ENCODE measurements at places on chromosomes 3 and 15.
A peak's percentile ranks its signal among the peaks of the same experiment; 100 is the strongest.

- DNase-seq, result no peak
Observed at GRCh38 chr15:51155891-51156290, 61.2 kb upstream of the TNFAIP8L3 start.

GRCh38 chr3:114700637-114701234, 406.9 kb downstream of the TIGIT start:
- DNase-seq, result no peak

GRCh38 chr3:8324747-8325146, 176.9 kb upstream of the LMCD1 start:
- DNase-seq, result no peak

- DNase-seq, result no peak
Observed at GRCh38 chr15:24856397-24857390, 98.1 kb upstream of the SNRPN start.

DNA sequence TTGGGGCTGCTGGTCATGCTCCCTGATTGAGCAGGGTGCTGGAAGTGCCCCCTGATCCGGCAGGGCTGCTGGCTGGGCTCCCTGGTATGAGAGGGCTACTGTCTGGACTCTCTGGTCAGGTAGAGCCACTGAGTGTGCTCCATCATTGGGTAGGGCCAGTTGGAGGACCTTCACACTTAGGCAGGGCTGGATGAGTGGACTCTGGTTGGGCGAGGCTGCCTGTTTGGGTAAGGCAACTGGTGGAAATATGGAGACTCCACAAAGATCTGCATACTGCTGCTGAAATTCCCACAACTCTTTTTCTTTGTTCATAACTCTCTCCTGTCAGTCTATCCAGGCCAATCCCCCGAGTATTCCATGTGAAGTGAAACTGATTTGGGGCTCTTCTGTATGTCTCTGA, 80.8 kb downstream of the CD200 start:
- DNase-seq, result no peak

DNA sequence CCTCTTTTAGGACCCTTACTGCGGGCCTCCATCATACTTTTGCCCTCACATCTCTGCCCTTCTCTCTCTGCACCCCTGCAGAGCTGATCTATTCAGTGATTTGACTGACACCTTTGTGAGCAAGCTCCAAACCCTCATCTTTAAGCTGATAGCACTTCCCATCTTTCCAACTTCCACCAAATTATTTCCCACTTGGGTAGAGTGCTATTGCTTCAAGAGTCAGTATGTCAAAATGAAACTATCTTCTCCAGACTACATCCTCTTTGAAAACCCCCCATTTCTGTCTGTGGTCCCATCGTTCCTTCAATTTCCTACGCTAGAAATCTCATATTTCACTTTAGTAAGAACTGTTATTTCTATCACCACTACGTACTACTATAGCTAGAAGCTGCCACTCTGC, 19.7 kb downstream of the ZWILCH start:
- no peak for DNase-seq

DNA sequence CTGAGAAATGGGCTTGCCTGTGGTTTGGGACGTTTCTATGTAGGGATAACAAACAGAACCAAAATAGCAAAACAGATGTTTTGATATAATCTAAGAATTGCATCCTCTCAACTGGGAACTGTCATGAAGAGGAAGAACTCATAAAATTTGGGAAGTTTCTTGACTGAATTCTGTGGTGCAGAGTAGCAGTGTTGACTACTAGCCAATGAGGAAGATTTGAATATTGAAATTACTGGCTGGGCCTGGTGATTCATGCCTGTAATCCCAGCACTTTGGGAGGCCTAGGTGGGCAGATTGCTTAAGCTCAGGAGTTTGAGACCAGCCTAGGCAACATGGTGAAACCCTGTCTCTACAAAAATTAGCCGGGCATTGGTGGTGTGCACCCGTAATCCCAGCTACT, 42.2 kb downstream of the ZNF609 start:
- DNase-seq, result no peak

DNA sequence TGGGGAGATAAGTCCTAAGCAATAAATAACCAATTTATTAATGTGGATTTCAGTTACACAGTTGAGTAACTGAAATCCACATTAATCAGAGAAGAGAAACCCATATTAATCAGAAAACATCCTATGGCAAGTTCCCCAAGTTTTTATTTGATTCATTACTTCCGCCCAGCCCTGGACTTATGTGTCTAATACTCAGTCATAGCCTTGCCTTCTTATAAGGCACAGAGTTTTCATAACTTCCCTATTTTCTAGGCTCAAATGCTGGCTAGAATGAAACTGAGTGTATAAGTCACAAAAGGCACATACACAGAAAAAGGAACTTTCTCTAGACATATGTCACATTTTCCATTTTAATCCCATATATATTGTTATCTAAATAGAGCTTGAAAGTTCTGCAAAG, 28.8 kb downstream of the CD47 start:
- no peak for DNase-seq

- no peak for DNase-seq
Observed at GRCh38 chr3:183968666-183969245, 48.9 kb downstream of the ABCC5 start.

DNA sequence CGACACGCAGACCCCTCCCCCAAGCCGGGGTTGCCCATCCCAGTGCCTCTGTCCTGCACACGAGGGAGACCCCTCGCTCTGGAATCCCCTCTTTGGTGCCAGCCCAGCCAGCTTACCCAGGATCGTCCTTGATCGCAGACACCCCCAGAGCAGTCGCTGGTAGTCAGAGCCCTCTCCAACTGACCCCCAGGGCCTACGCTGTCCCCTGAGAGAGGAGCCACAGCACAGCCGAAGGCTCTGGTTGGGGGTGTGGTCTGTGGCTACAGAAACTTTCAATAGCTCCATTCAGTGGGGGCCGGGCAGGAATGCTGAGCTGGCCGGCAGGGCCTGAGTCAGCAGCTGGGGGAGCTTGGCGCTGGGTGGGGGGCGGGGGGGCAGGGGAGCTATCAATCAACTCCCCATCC, at the start of gene LCTL:
LCTL (minus strand) TSS at position 258 of the 404 bp plus-strand sequence. CDS start 633 bp downstream, outside the sequence.
- DNase-seq, result no peak

- no peak for DNase-seq
Observed at GRCh38 chr15:96699871-96700401, 369.4 kb downstream of the NR2F2 start.

DNA sequence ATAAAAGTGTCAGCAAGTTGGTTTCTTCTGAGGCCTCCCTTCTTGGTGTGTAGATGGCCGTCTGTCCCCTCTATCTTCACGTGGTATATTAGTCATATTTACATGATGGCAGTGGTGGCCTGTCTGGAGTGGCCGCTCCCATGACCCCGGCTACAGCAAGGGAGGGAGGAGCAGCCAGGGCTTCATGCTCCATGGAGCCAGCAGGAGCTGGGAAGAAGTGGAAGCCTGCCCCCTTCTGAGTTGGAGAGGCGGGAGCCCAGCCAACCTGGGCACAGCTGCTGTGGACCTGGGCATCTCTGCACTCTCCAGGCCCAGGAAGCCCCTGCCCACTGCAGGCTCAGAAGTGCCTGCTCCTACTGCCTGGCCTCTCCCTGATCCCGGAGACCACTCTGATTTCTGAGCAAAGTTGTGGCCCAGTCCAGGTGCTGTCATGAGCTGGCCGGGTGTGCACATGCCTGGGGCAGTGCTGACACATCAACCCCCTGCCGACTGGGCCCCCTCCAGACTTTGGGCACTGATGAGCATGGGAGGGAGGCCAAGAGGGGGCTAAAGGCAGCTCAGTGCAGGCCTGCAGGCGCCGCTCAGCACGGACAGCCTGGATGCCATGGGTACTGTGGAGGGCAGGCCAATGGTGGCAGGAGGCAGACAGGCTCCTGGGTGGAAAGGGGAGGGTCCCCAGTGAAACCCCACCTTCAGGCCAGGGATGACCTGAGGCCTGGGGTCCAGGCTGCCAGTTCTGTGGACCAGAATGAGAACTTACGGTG, 84.8 kb downstream of the SERPINI1 start:
- DNase-seq, result no peak

DNA sequence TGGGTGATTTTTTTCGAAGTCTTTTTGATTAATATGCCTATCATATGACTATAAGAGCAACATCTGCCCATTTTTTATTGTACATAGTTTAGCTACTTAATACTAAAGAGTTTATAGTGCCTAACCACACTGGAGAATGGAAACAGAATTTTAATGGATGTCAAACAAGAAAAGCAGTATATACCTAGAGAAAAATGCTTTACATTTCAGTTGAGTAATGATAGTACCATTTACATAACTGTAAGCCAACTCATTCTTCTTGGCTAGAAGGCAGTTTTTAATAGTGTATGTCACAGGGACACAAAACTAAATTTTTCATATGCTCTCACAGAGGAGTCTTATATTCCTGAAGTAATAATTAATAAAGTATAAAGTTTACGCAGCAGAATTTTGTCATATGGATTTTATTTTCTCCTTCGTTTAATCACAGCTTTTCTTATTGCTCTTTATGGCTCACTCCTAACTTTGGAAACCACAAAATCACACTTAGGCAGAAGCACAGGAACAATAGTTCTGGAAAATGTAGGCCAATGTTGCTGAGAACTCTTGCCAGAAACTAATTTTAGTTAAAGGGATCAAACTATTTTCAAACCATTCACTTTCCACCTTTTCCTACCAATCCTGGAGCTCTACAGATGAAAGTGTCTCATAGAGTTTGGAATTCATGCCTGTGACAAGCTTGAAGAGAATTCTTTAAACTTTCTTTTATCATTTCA, 243.6 kb downstream of the ZIC1 start:
- no peak for DNase-seq

GRCh38 chr3:105285653-105286241, 81.0 kb upstream of the ALCAM start:
- no peak for DNase-seq

GRCh38 chr3:144187531-144188210, 216.0 kb downstream of the DIPK2A start:
- no peak for DNase-seq

DNA sequence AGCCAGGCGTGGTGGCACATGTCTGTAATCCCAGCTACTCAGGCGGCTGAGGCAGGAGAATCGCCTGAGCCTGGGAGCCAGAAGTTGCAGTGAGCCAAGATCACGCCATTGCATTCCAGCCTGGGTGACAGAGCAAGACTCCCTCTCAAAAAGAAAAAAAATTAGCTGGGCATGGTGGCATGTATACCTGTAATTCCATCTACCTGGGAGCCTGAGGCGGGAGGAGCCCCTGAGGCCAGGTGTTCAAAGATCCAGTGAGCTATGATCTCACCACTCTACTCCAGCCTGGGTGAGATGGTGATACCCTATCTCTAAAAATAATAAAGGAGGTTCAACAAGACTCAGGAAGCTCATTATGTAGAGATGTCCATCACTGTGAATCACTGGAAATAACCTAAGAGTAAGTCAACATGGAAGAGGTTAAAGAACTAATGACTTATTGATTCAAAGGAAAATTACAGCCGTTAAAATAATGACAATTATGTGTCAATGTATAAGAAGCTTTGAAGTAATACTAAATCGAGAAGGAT, 19.8 kb upstream of the RAB7A start:
- no peak for DNase-seq

- no peak for DNase-seq
Observed at GRCh38 chr15:83066034-83066733, 868 bp downstream of the BTBD1 start.

GRCh38 chr15:31173790-31174450, 72.4 kb upstream of the TRPM1 start:
- no peak for DNase-seq

DNA sequence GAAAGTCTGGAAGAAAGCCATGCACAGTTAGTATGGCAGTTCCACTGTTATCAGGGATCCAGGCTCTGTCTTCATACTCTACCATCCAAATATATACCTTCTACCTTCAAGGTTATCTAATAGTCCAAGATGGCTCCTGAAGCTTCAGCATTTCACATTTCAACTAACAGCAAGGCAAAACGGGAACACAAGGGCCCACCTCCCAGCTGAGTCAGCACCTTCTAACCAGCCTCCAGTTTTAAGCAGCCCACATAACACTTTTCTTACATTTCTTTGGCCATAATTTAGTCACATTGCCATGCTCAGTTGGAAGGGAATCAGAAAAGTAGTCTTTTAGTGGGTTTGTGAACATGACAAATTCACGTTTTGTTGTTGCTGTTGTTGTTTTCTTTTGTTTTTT, 15.4 kb upstream of the MSL2 start:
- no peak for DNase-seq

GRCh38 chr15:88479169-88479568, 11.7 kb downstream of the MRPS11 start:
- DNase-seq, result no peak

DNA sequence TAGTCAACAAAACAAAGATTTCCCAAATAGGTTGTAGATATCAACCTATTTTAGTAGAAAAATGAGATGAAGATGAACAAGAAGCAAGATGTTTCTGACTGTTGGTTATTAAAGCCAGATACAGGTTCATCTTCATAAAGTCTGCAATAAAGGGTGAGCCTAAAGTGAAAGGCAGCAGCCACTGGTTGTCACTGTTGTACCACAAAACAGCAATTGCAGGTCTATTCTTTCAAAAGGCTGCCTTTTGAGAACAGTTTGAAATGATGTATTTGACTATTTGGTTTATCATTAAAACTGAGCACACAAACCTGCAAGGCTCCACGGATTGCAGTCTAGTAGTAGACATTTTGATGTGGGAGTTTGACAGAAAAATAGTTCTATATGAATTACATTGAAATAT, 543.4 kb downstream of the GBE1 start:
- DNase-seq, result no peak

DNA sequence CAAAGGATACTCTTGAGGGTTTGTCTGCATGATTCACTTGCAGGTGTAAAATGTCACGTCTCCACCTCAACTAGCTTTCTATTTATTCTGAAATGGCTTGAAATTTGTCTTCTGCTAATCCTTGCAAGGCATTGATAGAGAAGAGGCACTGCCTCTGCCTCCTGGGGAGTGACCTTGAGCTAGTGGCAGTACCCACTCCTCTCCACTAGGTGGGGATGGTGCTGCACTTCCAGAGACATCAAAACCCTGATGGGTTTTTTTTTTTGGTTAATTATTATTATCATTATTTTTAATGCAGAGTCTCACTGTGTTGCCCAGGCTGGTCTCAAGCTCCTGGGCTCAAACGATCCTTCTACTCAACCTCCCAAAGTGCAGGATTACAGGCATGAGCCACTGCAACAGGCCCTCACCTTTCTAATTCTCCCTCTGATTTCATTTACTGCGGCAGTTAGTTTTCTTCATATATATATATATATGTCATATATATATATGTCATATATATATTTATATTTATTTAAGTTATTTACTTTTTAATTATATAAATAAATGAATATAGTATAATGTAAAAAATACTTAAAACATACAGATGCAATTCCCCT, 117.6 kb upstream of the EIF1B start:
- DNase-seq, result peak; percentile 58

GRCh38 chr3:178059836-178060235, 476.4 kb upstream of the KCNMB2 start:
- no peak for DNase-seq

DNA sequence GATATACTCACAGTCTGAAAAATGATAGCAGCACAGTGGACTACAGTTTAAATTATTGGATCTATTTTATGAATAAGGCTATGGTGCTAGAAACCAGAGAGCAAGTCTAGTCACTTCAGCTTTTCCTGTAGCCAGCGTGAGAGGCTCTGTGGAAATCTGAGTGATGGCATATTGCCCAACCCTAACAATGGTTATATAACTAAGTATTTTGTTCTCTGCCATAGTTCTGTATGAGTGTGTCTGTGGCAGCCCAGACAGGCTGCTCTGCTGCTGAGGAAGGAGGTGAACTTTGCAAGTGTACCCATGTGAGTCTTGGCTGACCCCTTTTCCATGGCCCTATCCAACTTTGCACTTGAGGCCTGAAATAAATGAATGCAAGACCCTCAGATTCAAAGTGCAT, 105.7 kb downstream of the LRTM1 start:
- DNase-seq, result no peak

Measured in activated naive CD4-positive, alpha-beta T cell treated with anti-CD3 and anti-CD28 coated beads, Interleukin-2, amount 50 U/mL, for 16 hours (primary cell).